Fibroblast of skin of right quadriceps (primary cell): ENCODE measurements at places on chromosomes 5 and 9.

DNA sequence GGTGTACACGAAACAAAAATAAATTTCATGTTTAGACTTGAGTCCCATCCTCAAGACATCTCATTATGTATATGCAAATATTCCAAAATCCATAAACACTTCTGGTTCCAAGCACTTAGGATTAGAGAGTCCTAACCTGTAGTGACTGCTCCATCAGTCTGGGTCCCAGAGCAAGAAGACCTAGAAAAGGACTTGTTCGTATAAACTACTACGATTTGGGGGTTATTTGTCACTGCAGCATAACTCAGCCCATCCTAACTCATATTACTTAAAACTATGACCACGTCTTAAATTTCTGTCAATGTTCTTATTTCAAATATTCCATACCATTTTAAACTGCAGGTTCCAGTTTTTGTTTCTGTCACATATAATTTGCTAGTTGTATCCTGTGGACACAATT, 463.0 kb downstream of the AGTPBP1 start:
- DNase-seq: no peak

- DNase-seq: no peak
These were observed 221.7 kb downstream of the FANCC start for GRCh38 chr9:95095641-95096355.

- DNase-seq: no peak
These were observed 1.9 kb downstream of the ISOC1 start for GRCh38 chr5:129096382-129096991.

DNA sequence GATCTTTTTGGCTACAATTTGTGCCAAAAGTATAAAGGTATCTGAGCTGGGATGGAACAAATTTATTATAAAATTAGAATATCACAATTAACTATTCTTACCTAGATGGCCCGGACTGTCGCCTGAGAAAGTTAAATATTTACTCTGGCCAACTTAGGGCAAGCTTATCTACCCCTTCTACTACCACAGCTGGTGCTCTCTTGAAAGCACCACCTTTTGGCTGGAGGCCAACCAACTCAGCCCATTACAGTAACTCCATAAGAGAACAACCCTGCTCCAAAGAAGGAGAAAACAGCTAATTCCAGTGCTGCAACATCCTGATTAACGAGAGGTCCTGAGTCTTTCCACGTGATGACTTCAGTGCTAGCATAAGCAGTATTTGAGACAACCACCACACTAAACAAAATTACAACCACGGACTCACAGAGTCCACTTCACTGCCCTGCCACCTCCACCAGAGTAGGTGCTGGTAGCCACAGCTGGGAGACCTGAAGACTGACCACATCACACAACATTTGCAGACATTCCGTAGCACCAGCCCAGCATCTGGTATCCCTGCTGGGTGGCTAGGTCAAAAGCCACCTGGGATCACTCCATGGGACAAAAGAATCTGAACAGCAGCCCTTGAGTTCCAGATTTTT, 43.2 kb downstream of the RGMB start:
- no peak for DNase-seq

- no peak for DNase-seq
These were observed 14.1 kb downstream of the TCF7 start for GRCh38 chr5:134128648-134128995.

GRCh38 chr9:100561256-100561655, 16.6 kb upstream of the CAVIN4 start:
- DNase-seq: no peak

DNA sequence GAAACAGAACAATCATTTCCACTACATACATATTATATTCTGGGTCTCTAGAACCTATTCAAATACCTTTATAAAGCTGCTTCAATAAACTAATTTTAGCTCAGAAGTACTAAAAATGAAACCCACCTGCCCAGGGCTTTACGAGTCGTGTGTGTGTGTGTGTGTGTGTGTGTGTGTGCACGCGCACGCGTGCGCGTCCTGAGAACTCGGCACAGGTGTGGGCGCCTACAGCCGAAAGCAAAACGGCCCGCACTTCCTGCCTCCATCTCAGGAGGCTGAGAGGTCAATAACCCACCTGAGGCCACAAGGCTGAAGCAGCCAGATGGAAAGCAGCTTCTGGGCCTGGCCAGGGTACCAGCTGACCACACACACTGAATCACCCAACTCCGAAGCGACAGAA, 3.0 kb downstream of the CLPTM1L start:
- DNase-seq: no peak

DNA sequence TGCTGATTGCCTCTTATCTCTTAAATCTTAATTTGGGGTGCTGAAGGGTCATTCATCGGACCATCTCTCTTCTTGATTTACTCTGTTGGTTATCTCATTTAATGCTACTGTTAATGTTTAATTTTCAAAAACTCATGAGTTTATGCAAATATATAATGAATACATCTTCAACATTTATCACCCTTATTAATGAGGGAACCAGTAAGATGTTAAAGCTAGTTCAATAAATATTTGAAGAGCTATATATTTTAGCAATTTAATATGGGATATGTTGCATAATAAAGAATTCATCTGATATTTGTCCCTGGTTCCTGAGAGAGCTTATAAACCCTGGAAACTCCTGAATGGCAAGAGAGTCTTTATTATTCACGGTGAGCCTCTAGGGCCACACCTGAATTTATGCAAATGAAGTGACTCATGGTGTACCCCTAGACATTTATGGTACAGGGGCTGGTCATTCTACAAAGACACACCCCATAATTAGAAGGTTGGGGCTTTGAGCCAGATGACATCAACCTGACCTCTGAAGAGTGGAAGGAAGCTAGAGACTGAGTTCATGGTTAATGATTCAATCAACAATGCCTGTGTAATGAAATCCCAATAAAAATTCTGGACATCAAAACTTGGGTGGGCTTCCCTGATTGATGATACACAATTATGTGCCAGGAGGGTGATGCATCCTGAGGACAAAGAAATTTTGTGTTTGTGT, 339.5 kb upstream of the ZNF608 start:
- no peak for DNase-seq

DNA sequence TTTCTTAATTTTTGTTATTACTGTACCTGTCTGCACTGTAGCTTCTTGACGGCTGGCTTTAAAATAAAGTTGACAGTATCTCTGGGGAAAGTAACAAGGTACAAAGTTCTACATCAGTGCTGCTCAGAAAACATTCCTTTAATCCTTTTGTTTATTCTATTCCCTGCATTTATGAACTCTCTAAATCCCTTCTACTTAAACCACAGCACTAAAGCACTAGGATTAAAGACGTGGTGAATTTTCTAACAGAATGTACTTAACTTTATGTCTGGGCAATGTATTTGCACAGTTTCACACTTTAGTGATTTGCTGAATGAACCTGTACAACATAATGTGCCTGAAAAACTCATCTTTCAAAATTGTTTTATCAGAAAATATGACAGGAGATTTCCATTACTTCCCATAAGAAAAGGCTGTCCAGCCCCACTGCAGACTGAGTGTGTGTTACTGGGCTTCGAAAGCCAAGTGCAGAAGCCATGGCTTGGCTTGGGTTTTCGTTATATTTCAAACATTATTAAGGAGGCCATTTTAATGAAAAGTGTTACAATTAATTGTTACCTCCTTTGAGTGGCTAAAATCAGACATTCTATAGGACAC, 43.8 kb downstream of the LHFPL2 start:
- no peak for DNase-seq

GRCh38 chr9:116087751-116088194, 65.8 kb upstream of the PAPPA start:
- DNase-seq: peak; percentile 79

- no peak for DNase-seq
These were observed 703.9 kb downstream of the EFNA5 start for GRCh38 chr5:106966686-106967315.

GRCh38 chr9:113993838-113994540, 84.1 kb downstream of the AMBP start:
- no peak for DNase-seq

DNA sequence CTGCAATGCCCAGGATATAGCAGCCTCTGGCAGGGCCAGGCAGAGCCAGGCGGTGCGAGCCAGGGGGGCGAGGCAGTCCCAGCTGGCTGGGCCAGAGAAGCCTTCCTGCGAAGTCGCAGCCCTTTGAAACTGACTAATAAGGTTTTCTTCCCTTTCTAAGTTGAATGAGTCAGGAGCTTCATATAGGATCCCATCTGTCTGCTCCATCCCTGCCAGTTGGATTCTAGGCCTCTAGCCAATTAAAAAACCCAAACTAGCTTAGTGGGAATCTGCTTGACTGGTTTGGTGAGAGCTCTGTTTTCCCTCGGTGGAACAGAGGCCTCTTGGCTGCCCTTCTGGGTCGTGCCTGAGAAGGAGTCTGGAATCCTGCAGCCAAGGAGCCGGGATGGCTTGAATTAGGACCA, 70.1 kb upstream of the RAPGEF1 start:
- DNase-seq: peak; percentile 59

- DNase-seq: peak; percentile 30
These were observed 79.7 kb upstream of the ZNF366 start for GRCh38 chr5:72586788-72587530.

DNA sequence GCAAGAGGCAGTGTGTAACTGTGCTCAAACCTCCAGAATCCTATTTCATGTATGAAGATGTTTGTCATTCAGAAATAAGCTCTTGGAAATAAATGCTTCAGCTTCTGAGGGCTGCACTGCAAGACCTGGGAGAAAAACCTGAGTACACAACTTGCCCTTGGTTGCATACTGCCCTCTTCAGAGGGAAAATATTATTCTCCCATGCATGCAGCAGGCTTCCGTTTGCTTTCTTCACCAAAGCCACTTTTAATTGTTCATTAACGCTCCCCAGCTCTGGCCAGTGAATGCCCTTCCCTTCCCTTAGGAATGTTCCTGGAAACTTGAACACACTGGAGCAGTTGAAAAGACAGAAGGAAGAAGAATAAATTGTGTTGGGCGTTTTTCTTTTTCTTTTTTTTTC, 2.5 kb upstream of the WHRN start:
- DNase-seq: no peak

- DNase-seq: peak; percentile 37
These were observed 77.1 kb downstream of the HOMER1 start for GRCh38 chr5:79436821-79437220.

- peak; percentile 62 for DNase-seq
These were observed 32.7 kb upstream of the ALDH1B1 start for GRCh38 chr9:38359689-38360385.

GRCh38 chr5:159052401-159053011, 47.2 kb downstream of the EBF1 start:
- peak; percentile 61 for DNase-seq

- no peak for DNase-seq
These were observed 106.5 kb upstream of the OTULINL start for GRCh38 chr5:14475045-14475444.

DNA sequence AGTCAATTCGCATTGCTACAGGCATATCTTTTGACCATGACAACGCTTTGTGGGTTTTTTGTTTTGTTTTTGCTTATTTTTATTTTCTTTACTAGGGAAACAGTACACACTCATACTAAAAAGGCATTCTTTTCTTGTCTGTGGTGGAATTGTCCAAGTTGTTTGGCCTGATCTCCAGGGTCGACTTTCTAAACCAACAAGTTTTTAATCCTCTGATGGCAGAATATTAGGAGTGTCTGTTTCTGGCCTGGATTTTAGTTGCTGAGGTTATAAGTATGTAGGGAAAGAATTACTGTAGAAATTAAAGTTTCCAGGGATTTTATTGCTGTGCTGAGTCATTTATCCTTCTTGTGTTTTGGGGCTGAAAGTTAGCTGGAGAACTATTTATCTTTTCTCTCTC, 218.5 kb downstream of the TAF11L14 start:
- peak; percentile 14 for DNase-seq

DNA sequence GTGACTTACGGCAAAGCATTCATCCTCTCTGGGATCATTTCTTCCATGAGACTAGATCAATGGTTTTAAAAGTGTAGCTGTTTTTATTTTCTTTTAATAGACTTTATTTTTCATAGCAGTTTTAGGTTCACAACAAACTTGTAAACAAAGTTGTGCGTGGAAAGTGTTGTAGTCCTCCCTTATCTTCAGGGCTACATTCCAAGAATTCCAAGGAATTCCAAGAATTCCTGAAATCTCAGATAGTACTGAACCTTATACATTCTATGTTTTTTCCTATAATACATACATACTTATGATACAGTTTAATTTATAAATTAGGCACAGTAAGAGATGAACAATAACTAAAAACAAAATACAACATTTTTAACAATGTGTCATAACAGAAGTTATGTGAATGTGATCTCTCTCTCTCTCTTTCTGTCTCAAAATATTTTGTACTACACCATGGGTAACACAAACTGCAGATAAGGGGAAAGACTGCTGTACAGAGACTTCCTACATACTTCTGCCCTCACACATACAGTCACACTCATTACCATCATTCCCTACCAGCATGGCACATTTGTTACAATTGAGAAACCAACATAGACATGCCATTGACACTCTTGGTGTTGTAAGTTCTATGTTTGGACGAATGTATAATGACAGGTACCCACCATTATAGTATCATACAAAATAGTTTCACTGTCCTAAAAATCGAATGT, 1933.2 kb upstream of the WWC1 start:
- no peak for DNase-seq

- DNase-seq: peak; percentile 13
These were observed 11.1 kb upstream of the MED27 start for GRCh38 chr9:132090771-132091170.

DNA sequence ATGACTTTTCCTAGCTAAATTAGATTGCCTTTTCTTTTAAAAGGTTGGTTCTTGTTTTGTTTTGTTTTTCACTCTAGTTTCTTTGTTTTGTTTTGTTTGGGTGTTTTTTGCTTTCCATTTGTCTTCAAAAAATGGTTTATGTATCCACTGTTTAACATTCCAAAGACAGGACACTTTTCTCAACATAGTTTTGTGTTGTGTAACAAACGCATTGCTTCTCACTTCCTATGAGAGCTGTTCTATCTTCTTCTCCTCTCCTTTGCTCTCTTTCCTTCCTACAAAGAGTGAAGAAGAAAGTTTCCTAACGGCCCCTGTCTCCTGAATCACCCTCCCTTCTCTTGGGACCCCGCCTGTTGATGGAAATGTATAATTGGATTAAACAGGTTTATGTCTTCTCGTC, 539.7 kb downstream of the ACTL7B start:
- DNase-seq: no peak

DNA sequence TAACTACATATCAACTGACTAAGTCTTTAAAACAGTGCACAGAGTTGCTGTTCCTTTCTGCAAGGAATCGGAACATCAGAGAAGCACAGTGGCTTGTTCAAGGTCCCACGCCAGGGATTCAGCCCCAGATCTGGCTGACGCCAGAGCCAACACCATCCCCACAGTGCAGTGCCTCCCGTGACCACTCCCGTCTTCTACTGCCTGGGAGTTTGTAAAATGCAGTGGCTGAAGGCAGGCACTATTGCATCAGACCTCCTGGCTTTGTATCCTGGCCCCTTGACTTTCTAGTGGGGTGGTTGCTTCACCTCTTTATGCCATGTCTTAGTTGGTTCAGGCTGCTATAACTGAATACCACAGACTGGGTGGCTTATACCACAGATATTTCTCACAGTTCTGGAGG, 131.0 kb downstream of the NSG2 start:
- DNase-seq: no peak

- no peak for DNase-seq
These were observed 64.8 kb upstream of the SLC1A1 start for GRCh38 chr9:4425319-4426045.

GRCh38 chr5:67731886-67732285, 483.7 kb upstream of the PIK3R1 start:
- no peak for DNase-seq
